Left renal pelvis (tissue), 4 donors: ENCODE measurements at places on chromosomes 1 and 21. TPM values are rescaled to one million over a fixed set of nuclear protein-coding genes. Genes with fewer than 3 reads are reported as not detected.

DNA sequence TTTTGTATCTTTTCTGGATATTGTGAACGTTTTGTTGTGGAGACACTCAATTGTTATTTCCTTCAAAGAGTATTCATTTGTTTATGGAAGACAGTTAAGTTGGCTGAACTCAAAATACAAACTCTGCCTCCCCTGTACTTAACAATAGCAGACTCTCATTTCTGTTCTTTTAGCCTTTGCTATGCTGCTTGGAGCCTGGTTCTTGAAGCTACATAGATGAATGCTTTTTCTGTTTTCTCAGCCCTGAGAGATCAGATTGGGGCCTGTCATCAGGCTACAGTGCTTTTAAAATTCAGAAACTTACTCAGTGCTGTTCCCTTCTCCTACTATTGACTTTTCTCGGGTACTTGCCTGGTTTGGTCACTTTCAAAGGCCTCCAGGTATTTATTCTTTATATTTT lies 215.7 kb upstream of the LYPLAL1 start:
- DNase-seq: no peak

DNA sequence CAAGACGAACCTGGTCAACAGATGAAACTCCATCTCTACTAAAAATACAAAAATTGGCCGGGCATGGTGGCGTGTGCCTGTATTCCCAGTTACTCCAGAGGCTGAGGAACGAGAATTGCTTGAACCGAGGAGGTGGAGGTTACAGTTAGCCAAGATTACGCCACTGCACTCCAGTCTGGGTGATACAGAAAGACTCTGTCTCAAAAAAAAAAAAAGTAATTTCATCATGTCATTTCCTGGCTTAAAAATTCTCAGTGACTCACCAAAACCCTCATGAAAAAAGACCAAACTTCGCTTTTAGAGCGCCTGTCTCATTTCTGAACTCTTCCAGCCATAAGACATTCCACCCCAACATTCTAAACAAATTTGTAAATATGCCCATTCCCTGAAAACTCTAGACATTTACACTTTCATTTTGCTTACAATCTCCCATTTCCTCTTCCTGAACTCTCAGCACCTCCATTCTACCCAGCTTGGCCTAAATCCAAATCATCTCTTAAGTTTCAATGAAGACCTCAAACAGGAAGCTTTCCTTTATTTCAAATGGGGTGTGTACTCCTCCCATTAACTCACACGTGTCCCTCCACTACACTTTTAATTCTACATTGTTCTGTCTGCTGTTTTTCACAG lies 50.5 kb upstream of the PRRC2C start:
- no peak for DNase-seq

GRCh38 chr1:8643542-8644536 lies 173.6 kb downstream of the RERE start:
- DNase-seq: no peak

DNA sequence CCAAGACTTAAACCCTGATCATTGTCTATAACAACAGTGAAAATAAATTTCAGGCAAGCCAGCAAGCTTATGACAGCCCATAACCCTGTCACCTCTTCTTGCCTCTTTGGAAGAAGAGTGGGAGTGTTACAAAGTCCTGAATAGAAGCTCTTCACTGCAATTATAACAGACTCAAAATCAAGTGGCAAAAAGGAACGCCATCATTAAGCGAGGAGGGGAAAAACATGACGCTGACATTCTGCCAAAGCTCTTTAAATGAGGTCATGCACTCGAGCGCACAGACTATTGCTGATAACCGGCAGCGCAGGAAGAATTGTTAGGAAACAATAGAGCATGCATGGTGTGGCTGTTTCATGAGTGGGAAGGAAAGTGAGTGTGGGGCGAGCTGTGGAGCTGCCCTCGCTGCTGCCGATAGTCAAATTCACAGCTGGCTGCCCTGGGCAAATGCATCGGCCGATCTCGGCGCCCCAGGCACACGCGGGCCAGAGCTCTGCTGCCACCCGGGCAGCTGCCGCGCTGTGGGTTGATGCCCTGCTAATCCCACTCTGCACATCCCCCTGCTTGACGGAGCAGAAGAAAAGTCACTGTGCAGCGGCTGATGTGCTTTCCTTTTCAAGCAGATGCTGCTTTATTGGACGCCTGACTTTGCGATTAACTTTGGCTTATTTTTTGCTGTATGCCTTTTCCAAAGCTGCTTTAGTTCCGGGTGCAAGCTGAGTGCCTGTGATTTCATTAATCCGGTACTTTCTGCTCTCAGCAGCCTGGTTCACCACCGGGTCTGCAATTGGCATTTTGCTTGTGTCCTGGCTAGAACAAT lies 102.4 kb upstream of the ST6GALNAC5 start:
- DNase-seq: no peak

DNA sequence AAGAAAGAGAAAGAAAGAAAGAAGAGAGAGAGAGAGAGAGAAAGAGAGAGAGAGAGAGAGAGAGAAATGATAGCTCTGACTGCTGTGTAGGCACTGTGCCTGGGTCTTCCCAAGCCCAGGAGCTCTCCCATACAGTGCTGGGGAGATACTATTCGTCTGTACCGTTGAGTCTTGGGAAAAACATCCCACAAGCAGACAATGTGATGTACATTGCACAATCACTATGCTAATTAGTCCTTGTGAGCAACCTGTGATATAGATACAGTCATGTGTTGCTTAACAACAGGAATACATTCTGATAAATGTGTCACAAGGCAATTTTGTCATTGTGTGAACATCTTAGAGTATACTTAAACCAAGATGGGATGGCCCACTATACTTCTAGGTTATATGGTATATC lies 381.0 kb downstream of the HHAT start:
- no peak for DNase-seq

- DNase-seq: no peak
Measured at GRCh38 chr1:184060316-184060715, 8.8 kb downstream of the TSEN15 start.

DNA sequence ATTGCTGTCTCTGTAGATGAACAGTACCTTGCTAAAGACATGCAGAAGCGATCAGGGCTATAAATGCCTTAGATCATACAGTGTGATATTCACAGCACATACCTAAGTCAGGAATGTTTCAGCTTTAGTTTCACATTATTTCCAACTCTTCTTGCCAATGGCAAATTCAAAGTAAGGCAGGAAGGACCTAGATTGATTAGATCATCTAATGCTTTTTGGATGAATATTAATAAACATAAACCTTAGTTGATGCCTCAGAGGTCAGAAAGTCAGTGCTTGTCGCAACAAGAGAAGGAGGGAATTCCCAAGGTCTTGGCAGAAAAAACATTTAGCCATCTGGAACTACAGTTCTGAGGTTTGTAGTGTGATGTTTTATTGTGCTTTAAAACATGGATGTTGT lies 122.3 kb downstream of the TNFSF18 start:
- no peak for DNase-seq

DNA sequence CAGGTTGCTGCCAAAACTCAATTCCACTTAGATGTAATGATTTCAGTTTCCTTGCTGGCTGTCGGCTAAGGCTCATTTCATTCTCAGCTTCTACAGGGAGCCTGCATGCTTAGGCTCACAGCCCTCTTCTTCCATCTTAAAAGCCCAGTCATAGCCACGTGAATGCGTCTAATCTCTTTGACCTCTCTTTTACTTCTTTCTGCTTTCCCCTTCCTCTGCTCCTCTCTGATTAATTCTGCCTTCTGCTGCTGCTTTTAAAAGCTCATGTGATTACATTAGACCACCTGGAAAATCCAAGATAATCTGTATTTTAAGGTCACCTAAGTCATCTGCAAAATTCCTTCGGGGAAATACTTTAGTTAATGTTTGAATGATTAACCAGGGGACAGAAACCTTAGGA lies 812.8 kb upstream of the BRINP3 start:
- peak; percentile 24 for DNase-seq

DNA sequence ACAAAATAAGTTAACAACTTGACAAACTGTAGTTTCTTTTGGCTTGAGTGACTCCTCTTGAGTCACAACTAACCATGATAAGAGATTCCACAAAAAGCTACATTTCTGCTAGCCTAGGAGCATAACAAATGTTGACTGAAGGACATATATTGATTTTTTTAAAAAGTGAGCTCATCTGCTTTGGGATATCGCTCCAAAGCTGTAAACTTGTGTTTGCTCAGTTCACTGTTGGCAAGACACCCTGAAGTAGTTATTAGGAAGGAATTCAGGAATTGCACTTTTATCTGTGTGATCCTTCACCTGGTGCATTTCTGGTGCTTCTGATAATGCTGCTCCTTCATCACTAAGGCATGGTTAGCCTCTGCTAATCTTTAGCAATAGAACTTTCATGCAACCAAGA lies 23.7 kb downstream of the RWDD3 start:
- DNase-seq: no peak

Gene TMEM81
- polyA plus RNA-seq: 3.9 TPM

Gene KAZN
- polyA plus RNA-seq: 32.9 TPM
